ENCODE measurements at places on chromosomes 6 and 20.

- DNase-seq: no peak
Observed at GRCh38 chr6:151092591-151092990, 147.2 kb upstream of the AKAP12 start.

DNA sequence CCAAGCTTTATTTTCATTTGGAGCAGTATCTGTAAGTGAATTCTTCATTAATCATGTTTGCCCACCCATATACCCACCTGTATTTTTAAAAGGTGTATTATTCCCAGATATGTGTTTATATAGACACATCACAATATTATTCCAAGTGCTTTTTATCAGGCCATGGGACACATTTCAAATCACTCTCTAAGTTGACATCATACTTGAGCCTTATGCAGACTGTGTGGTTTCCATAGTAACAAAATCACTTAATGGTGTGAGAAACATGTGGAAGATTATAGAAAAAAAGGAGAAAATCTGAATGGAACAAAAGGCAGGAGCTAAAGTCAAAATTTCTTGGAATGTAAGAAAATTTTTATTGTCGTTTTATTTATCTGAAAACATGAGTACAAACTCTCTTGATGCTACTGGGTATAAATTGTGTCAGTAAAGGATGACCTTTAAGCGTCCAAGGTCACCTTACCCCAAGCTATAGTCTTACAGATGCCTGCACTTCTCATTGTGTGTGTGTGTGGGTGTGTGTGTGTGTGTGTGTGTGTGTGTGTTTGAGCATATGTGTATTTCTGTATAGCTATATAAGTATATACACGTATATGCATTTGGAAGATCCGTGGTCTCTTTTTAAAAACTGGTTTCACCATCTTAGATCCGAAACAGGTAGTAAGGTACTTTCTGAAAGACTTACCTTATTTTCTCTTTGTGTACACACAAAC is 79.8 kb upstream of the CCN6 start:
- DNase-seq: no peak

- no peak for DNase-seq
Observed at GRCh38 chr20:62662422-62662821, 20.1 kb downstream of the SLCO4A1 start.

- DNase-seq: no peak
Observed at GRCh38 chr20:56002908-56003800, 2.2 kb downstream of the CBLN4 start.

DNA sequence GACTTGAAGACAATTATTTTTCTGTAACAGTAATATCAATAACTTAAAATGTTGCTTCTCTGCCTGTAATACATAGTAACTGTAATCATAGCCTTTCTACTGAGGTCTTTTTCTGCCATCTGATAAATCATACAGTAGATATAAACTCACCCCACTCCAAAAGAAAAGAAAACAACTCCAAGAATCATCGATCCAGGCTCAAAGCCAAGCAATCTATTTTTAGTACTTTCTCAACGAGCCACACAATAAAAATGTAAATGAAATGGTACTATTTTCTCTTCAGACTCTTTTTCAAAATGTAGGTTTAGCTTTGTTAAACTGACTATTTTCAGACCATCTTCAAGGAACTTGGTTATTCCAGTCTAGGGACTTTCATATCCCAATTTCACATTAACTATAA is 493.3 kb downstream of the ADGRB3 start:
- no peak for DNase-seq

Data from T1000 (cell line).